ENCODE measurements at places on chromosomes 3 and 15.

- DNase-seq, result no peak
Measured at GRCh38 chr3:184632551-184633236, 71.1 kb downstream of the EPHB3 start.

DNA sequence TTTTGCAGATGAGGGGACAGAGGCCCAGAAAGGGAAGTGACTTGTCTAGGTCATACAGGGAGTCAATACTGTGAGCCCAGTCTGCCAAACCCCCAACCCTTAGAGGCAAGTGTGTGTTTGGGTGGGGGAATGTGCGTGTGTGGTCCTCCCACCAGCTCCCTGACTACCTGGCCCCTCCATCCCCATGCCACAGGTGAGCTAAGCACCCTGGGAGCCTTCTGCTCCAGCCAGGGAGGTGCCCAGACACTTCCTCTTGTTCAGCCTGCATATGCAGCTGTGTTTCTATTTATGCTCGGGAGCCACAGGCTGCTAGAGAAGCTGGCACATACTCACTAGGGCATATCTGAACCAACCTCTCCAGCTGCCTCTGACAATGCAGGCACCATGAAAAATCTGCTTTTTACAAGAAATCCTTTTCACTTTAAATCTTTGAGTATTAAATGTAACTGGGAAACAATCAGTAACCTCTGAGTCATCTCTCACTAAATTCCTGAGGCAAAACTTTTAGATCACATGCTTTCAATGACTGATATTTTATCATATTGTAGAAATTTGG, 20.7 kb downstream of the TBC1D2B start:
- no peak for DNase-seq

- no peak for DNase-seq
Measured at GRCh38 chr15:66927201-66928077, 138.0 kb upstream of the SMAD3 start.

DNA sequence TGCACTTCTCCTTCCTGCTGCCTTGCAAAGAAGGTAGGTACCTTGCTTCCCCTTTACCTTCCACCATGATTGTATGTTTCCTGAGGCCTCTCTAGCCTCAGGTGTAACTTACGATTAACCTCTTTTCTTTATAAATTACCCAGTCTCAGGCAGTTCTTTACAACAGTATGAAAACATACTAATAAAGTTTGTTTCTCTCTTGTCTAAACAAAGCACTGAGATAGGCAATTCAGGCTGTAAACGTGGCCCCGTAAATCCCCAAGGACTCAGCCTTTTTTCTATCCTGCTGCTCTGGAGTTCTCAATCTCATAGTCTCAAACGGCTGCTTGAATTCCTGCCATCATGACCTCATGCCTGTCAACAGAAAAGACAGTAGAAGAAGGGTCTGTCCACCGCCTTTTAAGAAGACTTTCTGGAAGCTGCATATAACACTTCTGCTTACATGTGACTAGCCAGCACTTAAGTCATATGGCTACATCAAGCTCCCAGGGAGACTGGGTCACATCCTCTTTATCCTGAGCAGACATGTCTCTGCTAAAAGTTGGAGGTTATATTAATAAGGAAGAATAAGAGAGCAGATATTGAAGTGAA, 257.8 kb downstream of the EBLN2 start:
- no peak for DNase-seq

DNA sequence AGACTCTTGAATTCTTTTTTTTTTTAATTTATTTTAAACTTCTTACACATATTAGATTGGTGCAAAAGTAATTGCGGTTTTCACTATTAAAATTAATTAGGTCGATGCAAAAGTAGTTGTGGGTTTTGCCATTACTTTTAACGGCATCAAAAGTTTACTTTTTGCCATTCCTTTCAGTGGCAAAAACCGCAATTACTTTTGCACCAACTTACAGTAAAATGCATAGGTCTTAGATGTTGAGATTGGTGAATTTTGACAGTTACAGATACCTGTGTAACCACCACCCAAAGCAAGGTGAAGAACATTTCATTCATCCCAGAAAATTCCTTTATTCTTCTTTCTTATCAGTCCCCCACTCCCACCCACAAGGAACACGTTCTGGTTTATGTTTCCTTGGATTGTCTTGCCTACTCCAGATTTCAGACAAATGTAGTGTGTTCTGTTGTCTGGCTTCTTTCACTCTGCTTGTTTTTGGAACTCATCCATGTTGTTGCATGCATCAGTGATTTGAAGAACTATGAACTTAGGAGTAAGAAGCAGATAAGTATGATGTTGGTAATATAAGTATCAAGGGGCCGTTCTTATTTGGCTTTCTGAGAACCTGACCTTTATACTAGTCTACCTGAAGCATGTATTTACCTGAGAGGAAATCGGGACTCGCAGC, 198.4 kb upstream of the UBE2E1 start:
- no peak for DNase-seq

DNA sequence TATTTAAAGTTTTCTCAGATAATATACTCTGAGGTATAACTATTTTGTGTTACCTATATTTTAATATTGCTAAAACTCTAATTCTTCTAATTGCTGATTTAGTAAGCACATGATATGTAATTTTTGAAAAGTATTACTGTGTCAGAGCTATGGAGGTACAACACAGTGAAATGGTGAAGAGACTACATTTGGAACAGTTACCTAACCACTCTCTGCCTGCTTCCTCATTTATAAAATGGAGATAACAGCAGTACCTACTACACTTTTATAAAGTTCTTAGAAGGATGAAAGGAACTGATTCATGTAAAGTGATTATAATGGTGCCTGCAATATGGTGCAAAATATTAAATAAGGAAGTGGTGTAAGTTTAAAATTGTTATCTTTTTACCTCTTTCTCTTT, 16.3 kb upstream of the NEK10 start:
- DNase-seq, result no peak

DNA sequence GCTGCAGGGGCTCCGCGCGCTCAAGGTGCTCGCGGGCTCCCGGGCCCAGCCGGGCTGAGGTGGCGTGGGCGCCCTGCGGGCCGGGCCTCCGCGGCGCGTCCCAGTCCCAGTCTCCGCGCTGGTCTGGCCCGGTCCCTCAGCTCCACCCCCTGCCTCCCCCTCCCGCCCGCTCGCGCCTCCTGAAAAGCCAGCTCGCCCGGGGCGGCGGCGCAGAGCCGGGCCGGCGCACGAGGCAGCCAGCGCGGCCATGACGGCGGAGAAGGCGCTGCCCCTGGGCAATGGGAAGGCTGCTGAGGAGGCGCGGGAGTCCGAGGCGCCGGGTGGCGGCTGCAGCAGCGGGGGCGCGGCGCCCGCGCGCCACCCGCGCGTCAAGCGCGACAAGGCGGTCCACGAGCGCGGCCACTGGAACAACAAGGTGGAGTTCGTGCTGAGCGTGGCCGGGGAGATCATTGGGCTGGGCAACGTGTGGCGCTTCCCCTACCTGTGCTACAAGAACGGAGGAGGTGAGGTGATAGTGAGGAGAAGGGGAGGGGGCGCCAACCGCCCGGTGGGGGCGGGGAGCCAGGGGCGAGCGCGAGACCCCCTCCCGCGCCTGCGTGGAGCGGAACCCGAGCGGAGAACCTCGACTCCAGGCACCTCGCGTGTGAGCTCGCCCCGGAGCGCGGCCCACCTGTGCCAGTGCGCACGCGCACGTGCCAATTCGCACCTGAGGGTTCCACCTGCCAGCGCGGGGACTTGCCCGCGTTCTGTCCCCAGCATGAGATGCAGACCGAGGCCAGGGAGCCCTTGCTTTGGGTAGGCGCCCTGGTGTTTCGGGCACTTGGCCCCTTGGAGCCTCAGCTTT, at the start of gene SLC6A11:
TSS of gene SLC6A11 (plus strand) at position 210 of the 844 bp plus-strand sequence. CDS start at position 248, 38 bp downstream.
- no peak for DNase-seq

DNA sequence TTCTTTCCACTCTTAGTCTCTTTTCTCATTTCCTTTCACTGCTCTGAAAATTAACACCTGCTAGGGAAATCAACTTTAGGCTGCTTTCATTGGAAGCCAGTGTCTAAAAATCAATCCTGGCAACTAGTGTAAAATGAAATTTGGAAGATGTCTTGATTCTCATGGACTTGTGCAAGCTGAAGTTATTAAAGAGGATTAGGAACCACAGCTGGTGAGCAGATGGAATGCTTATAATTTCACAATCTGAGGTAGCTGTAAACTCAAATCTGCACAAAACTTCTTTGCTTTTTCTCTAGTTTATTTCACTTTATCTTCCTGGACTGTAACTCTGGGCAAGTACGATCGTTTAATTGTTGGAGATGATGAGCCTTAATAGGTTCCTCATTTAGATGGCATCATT, 175.6 kb downstream of the GHSR start:
- DNase-seq, result no peak
